ENCODE measurements at places on chromosomes 11 and 22.

GRCh38 chr11:93756748-93757147 is 15.3 kb downstream of the C11orf54 start:
- no peak for DNase-seq

DNA sequence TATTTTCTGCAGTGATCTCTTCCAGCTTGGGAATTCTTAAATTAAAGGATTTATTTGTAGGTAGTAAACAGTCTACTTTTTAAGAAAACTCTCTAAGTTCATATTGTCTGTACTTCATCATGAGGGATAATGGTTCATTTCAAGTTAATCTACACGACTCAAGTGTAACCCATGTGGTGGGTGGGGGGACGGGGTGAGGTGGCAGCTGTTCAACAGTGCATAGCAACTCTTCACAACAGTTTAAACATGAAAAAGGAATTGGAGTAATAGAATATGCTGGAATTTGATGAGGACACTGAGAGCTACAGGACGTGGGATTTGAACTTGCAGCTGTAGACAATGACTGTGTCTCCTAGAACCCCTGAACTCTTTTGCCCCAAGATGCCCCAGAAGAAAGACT is 20.8 kb downstream of the BARX2 start:
- no peak for DNase-seq

DNA sequence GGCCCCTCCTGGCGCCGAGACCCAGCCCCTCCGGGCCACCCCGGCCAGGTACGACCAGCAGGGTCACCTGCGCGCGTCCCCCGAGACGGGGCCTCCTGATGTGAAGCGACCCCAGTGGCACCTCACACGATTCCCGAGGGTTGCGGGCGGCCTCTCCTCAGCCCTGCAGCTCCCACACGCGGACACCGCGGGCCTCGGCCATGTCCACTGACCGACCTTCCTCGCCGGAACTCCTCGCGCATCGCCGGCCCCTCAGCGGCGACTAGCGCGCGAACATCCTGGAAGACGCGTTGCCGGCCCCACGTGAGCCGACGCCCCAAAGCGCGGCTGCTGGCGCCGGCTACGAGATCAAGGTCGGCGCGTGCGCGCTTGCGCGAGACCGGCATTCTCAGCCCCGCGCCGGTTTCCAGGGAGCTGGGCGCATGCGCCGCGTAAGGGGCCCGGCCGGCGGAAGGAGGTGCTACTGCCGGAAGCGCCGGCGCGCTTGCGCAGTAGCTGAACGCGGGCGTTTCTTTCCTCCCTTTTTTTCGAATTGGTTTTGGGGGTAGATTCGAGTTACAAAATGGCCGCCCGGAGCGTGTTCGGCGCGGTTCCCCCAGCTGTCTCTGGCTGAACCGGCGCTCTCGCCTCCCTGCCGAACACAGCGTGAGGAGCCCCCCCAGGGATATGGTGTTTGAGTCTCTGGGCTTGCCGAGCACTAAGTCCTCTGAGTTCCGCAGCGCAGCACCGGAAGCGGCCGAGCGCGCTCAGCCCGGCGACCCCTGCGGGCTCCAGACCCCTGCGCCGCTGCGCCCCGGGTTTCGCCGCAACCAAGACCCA is at the start of gene NUP50:
Gene NUP50 (plus strand): TSS at position 475 of the 819 bp plus-strand sequence. CDS start 4,253 bp downstream, outside the sequence.
- DNase-seq: peak; percentile 99

- DNase-seq: no peak
These were observed 16.0 kb downstream of the POLD3 start for GRCh38 chr11:74608431-74608830.

DNA sequence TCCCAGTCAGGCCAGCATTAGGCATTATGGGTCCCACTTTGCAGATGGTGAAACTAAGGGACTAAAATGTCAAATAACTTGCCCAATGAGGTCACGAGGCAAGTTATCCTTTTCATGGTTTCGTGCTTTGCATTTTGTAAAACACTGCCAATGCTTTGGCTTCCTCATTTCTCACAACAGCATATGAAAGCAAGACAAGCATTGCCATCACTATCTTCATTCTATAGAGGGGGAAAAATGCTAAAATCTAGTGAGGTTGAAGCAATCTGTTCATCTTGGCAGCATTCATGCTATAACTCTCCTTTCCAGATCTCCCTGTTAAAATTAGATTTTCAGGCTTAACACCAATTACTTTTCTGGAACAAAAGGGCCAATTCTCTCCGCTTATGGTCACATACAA is 14.8 kb downstream of the FAM181B start:
- DNase-seq: peak; percentile 6

DNA sequence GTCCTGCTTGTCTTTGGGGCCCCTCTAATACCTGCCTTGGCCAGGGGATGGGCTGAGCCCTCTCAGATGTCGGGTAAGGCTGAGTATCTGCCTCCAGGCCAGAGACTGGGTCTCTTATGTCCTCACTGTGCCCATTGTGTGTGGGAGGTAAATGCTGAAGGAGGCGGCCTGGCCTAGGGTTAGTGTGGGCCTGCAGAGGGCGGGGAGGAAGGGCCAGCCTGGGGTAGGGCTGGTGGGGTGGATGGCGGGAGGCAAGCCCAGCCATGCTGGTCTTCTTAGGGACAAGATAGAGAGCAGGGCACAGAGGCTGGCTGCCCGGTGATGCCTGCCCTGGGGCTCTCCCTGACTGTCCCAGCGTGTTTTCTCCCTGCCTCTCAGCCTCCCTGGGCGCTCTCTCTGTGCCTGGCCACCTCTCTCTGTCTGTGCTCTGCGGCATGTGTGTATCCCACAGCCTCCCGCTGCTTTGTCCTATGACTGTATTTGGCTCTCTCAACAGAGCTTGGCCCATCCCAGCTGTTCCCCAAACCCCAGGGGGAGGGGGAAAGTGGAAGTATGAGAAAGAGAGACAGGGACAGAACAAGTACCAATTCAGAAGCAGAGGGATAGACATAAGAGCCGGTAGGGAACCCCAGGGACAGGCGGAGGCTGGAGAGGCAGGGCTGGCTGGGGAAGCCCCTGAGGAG is 57.0 kb downstream of the PDE2A start:
- DNase-seq: no peak

- DNase-seq: peak; percentile 27
These were observed 162.0 kb upstream of the SORL1-AS1 start for GRCh38 chr11:121614636-121615240.

DNA sequence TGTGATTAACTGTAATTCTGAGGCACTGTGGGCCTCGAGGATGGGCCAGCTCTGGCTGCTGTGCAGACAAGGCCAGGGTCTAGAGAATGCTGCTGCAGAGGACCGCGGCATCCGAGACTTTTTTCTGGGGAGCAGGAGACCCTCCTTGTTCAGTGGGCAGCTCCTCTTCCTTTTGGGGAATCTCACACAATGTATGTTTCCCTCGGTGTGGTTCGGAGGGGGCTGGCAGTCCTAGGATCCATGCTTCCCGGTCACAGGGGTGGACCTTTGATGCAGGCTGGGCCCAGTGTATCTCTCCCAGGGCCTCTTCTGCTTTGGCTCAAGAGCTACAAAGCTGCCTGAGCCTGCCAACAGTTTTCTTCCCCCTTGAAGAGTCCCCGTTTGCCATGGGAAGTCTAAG is 31.5 kb downstream of the MYEOV start:
- no peak for DNase-seq

DNA sequence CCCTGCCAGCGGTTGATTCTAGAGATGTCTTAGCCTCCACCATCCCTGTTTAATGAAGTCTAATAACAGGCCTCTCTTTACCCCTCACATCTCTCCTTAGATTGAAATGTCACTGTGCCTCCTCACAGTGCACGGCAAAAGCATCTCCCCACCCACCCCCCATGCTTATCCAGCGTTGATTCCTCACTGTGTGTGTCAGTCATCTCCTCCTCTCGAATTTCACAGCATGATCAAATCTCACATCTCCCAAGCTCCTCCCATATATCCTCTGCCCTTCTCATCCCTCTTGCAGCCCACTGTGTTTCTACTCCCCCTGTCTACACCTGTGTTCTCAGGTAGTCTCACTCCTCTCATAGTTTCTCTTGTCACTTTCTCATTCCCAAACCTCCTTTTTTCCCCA is 84.6 kb downstream of the DBX1 start:
- no peak for DNase-seq

DNA sequence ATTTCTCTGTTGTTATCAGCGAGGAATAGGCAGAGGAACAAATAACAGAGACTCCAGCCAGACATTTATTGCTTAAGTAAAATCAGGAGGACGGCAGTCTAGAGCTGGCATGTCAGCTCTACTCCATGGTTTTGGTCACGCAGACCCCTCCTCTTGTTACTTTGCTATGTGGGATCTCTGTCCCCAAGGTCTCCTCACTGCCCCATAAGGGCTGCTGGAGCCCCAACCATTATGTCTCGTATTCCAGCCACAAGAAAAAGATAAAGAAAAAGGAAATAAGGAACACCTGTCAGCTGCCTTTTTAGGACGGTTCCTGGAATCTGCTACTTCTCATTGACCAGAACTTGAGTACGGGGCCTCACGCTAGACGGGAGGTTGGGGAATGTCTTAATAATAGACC is 70.4 kb downstream of the ELFN2 start:
- no peak for DNase-seq

GRCh38 chr11:27408246-27408800 is 45.3 kb upstream of the CCDC34 start:
- no peak for DNase-seq

DNA sequence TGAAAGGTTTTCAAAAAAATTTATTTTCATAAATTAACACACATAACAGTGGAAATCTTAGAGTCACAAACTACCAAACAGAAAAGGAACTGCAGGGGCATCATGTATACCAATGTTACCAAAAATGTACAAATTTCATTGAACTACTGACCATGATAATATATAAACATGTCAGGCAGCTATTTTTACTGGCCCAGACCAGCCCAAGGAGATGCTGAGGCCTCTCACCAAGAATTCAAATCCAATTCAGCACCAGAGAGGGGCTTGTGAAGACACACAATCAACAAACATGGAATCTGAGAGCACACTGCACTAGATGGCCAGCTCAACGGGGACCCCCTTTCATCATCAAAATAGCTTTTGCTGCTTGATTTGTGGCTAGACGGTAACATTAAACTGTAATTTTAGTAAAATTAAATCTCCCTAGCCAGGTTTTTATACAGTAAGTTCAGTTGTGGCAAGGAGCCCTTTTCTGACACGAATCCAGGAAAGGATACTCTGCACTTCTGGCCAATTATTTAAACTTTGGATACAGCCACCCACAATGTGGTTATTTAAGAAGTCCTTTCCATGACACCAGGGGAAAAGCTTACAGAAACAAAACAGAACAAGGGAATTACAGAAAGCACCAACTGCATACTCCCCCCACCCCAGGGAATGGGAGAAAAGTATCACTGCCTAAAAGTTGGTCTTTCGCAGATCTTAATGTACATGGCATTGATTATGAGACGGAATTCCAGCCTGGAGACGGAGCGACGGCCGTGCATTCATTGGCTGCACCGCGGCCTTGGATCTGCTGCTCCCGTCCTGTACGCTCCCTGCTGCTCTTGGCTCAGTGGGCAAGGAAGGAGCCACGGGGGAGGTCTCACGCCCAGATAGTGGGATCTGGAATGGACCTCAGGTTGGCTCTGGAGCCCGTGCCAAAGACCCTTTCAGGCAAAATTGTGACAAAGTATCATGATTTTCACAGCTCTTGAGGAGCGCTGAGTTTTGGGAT is 19.6 kb upstream of the PISD start:
- no peak for DNase-seq

GRCh38 chr11:126476977-126477376 is 121.5 kb downstream of the ST3GAL4 start:
- DNase-seq: no peak

DNA sequence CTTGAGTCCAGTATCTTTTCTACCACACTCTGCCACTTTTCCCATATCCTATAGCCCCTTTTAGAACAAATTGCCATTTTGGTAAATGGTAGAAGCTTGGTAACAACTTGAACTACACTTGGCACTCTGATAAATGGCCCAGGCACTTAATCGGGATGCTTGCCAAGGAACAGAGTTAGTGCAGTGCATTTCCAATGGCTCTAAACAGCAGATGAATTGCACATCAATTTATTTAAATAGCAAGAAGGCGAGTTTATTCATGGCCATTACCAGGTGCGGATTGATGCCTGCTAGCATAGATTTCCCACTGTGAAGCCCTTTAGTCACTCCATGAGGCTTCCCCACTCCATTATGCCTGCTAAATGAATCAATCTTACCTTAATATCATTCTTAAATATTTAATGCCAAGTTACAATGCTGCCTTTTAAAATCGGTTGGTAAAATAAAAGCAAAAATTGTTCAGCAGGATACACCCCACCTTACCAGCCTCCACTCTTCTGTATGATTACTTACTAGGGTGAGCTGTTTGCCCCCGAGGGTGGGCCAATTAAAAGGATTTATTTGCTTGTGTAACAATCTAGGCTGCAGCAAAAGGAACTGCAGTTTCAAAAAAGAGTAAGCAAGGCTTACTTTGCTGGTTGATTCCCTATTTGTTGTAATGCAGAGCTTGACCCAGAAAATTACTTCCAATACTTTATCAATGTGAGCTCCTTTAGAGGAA is 136.0 kb upstream of the ARHGAP42 start:
- DNase-seq: no peak

DNA sequence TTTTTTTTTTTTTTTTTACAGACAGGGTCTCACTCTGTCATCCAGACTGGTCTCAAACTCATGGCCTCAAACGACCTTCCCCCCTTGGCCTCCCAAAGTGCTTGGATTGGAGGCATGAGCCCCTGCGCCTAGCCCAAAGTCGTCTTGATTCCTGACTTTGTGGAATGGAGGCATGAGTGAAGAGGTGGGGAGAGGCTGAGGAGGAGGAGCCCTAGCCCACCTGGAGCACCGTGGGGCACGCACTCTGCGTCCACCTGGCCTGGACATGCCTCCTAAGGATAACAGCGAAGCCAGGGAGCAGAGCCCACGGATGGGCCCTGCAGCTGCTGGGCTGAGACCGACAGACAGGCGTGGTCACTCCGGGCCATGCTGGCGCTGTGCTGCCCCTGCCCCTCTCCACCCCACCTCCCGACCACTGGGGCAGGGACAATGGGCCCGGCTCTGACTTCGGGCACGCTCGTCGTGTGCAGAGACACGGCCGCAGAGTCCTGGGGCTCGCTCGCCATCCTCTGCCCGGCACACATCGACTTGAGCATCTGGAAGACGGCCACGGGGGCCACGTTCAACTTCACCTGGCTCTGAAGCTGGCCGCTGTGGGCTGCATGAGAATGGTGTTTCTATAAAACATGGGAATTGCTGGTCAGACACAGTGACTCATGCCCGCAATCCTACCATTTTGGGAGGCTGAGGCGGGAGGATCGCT is 34.8 kb downstream of the LRRC74B start:
- DNase-seq: no peak

GRCh38 chr22:36461665-36462649 is 19.5 kb downstream of the TXN2 start:
- no peak for DNase-seq

GRCh38 chr11:128471138-128471661 is 116.2 kb downstream of the ETS1 start:
- DNase-seq: no peak

GRCh38 chr11:105109855-105110687 is 29.5 kb downstream of the CARD18 start:
- DNase-seq: peak; percentile 53

DNA sequence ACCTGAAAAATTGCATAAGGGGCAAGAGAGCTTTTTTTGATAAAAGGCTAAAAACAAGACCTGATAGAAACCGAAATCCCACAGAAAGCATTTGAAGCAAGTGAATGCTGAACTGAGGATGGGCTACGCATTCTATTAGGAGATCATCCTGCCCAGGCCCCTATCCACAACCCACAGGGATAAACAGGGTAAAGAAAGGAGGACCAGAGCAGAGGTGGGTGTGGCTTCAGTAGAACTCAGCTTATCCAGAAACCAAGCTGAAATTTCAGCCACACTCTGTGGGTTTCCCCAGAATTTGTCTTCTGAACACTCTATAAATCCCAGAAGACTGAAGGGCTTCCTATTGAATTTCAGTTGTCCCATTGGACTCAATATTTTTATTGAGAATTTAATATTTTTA is 195.1 kb downstream of the ETS1 start:
- DNase-seq: no peak
